ENCODE measurements at places on chromosomes 13 and 19.

- DNase-seq: no peak
Observed at GRCh38 chr19:49186108-49186507, 28.5 kb downstream of the TRPM4 start.

DNA sequence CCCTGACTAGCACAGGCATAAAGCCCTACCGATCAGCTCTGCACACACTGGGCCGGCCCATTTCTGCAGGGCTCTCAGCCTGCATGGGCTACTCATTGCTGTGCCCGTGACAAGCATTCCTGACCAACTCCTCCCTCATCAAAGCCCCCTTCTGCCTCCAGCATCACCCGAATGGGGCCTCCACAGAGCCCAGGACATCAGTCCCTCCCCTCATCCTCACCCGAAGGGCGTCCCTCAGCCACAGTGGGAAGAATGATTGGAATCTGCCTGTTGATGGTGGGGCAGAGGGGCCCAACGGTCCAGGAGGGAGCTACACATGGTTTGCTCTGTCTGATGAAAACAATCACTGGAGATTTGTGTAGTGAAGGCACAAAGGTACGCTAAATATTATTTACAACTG lies 43.8 kb downstream of the SERP2 start:
- DNase-seq: no peak

DNA sequence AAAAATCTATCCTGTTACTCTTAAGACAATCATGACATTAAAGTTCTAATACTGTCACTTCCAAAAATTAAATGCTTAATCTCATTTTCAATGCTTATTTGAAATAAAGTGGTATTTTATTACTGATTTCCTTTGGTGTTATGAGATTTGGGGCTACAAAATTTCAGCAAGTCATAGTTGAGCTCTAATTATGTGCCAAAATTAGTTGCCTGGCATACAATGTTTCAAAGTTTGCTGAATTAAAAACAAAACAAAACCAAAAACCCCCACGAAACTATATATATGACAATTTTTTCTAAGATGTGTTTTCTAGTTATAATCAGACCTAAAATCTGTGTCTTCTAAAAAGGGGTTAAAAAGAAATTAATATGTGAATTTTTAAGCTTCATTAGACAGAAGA lies 62.2 kb downstream of the KCNRG start:
- DNase-seq: no peak

- no peak for DNase-seq
Observed at GRCh38 chr19:2796659-2797266, 11.5 kb downstream of the THOP1 start.

DNA sequence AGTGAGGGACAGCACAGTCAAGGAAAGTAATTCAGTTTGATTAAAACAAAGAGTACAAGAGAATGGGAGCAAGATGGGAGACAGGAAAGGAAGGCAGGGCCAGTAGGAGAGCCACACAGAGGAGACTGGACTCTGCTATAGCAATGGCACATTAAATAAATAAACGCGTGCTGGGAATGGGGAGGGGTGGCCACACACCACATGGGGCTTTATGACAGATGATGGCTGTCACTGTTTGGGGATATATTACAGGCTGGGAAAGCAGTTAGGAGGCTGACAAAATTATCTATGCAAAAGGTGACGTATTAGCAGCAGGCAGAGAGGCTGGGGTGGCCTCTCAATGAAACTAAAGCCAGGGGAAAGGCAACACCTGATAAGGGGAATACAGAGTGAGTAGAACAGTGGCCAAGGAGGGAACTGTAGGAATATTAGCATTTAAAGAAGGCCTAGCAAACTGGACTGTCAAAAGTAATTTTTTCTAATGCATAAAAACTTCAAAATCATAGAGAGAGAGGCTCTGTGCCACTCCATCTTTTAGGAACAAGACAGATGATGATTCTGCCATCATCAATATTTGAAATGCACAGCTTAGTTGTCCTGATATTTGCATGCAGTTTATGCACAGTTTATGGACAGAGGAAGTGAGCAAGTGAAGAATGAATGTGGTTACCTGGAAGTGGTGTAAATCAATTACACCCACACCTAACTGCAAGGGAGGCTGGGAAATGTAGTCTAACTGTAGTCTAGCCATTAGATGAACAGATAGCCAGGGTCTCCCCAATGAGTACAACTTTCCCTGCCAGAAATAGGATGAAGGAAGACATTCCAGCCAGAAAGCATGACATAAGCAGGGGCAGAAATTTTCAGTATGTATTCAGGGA lies 346.5 kb downstream of the FOXO1 start:
- no peak for DNase-seq

- no peak for DNase-seq
Observed at GRCh38 chr13:49629196-49629938, 1.1 kb downstream of the ARL11 start.

GRCh38 chr13:100944791-100945345 lies 270.3 kb upstream of the TMTC4 start:
- no peak for DNase-seq

- no peak for DNase-seq
Observed at GRCh38 chr19:8204961-8205360, 4.2 kb upstream of the CERS4 start.

DNA sequence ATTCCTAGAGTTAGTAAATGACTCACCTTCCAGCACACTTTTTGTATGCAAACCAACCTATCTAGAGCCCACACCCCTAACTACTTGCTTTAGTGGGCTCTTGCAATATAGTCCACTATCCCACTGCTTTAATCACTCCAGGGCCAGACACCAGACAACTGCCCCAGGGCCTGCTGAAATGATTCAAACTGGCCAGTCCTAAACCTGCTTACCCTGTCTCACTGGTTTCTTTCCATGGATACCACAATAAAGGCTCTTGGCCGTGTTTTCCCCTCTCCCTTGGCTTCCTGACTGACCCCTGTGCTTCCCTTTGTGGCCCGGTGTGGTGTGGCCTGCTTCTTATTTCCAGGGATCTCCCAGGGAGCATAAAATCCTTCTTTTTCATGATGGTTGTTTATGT lies 14.6 kb downstream of the HS6ST3 start:
- DNase-seq: no peak

DNA sequence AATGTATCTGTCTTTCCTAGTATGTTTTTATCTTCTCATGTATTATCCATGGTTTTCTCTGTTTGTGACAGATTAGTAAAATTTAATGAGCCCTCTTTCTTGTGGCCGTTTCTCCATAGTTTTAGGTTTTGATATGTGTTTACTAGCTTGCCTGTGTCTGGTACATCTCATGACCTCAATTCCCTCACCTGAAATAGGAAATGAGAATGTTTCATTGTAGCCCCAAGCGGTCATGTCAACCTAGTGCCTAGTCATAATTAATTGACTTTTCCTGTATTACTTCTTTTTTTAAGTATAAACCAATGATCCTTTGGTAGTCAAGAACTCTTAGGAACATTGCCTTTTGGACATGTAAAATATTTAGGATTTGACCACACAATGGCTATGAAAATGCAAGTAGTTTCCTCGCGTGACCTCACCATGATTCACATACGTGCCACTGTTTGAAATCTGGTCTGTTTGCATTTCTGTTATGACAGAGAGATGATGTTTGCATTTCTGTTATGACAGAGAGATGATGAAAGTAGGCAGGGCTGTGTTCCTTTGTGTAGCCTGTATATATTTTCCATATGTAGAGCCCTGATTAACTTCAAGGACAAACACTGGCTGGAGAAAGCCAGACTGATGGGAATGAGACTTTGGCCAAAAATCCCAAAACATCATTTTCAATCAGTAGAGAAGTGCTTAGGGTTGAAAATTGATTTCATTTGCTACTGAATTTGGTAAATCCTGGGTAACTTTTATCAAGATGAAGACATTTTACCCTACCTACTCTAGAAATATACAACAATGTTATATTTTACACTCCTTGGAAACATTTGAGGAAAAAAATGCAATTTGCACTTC lies 104.8 kb downstream of the TNFRSF19 start:
- no peak for DNase-seq

DNA sequence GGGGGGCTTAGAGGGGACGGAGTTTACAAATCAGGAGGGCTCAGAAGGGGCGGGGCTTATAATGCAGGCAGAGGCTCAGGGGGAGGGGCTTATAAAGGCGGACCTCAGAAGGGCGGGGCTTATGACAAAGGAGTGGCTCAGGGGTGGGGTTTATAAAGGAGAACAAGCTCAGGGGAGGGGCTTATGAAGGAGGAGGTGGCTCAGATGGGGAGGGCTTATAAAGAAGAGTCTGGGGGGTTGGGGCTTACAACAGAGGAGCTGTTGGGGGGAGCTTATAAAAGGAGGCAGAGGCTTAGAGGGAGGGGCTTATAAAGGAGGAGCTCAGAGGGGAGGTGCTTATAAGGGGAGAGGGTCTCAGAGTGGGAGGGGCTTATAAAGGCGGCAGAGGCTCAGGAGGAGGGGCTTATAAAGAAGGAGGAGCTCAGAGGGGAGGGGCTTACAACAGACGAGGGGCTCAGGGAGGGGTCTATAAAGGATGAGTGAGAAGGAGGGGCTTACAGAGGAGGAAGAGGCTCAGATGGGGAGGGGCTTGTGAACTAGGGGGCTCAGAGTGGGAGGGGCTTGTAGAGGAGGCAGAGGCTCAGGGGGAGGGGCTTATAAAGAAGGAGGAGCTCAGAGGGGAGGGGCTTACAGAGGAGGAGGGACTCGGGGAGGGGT lies 1.0 kb downstream of the SMIM24 start:
- no peak for DNase-seq

DNA sequence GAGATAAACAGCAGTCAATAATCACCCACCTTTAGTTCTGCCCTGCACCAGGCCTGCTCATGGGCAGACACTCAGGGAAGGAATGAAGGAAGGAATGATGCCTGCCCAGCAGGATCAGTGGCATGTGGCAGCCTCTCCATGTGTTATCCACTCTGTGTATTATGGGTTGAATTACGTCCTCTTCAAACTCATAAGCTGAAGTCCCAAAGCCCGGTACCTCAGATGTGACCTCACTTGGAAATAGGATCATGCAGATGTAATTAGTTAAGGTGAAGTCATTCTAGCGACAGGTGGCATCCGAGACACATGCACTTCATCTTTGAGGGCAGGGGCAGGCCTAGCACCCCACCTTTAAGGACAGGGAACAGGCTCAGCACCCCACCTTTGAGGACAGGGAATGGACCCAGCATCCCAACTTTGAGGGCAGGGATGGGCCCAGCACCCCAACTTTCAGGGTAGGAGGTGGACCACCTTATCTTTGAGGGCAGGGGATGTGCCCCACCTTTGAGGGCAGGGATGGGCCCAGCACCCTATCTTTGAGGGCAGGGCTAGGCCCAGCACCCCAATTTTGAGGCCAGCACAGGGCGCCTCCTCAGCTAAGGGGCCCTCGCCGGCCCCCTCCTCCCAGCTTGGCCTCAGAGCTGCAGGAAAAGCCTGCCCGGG lies 127.6 kb downstream of the URI1 start:
- DNase-seq: no peak

DNA sequence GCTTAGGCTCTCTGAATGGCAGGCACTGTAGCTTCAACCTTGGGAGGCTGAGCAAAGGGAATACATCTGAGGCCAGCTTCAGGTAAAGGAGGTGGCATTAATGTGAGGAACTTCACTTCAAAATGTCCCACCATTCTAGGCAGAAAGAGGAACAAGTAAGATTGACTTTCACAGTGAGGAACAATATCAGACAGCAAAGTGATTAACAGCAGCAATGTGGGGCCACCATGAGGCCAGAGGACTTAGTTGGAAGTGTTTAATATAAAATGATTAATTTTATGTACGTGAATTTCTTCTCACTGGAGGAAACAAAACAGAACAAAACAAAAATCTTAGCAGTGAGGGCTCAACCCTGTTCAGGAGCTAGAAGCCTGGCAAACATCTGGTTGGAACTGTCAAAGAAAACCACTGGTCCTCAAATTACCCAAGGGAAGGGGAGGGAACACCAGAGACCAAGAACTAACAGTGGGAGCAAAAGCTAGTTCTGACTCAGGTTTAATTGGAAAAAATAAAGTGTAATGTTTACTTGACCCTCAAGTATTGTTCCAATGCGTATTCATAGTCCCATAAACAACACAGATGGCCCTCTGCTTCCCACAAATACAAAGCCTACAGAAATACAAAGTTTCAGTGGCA lies 43.9 kb upstream of the FRY start:
- no peak for DNase-seq

DNA sequence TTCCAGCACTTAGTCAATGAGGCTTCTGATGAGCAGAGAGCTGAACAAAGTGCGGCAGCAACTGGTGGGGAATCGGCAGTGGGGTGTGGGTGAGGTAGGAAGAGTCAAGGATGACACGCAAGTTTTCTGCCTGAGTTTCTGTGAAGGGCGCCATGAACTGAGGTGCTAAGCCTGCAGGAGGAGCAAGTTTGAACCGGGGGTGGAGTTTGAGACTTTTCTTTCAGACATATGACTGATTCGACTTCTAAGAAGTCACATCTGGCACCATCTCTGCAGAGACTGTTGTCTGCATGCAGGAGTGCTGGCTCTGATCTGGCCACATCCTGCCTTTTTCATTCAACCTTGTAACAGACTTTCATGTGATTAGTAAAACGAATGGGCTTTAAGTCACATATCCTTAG lies 14.8 kb upstream of the GPI start:
- DNase-seq: no peak

GRCh38 chr13:43908156-43909126 lies 28.7 kb downstream of the LACC1 start:
- DNase-seq: no peak

- no peak for DNase-seq
Observed at GRCh38 chr13:33087091-33087490, 70.9 kb downstream of the KL start.

DNA sequence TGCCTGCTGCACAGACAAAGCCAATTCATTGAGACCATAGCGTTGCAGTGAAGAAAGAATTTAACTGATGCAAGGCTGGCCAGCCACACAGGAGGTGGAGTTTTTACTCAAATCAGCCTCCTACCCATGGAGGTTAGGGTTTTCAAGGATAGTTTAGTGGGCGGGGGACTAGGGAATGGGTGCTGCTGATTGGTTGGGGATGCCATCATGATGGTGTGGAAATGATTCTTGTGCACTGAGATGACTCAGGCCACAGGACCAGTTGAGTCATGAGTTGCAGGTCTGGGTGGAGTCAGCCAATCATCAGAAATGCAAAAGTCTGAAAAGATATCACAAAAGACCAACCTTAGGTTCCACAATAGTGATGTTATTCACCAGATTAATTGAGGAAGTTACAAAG lies 359.6 kb downstream of the FOXO1 start:
- DNase-seq: no peak

- DNase-seq: no peak
Observed at GRCh38 chr13:95579303-95579702, 26.8 kb downstream of the CLDN10 start.
